ENCODE measurements at places on chromosomes 6 and 20. TPM values are rescaled to one million over a fixed set of nuclear protein-coding genes. Genes with fewer than 3 reads are reported as not detected.

DNA sequence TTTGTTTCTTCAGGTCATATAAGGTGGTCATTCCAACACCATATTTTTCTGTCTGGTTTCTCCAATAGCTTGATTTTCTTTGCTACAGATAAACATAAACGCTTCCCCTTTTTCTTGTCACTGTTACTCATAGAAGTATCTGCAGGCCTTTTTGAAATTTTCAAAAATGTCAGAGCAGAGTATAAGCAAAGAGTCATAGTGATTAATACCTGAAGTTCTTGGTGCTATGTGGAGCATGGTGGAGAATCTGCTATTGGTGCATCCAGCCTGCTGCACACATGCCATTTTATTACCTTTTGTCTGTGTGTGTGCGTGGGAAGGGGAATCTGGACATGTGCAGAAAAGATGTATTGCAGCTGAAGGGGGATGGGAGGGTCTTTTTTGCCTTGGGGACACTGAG lies 19.7 kb downstream of the STX11 start:
- H3K4me3 ChIP-seq = no peak overlapping the region
- no peaks in the 10 kb centered on the region for H3K4me1 ChIP-seq
- no peaks in the 10 kb centered on the region for H3K36me3 ChIP-seq
- no peak overlapping the region for H3K27ac ChIP-seq

DNA sequence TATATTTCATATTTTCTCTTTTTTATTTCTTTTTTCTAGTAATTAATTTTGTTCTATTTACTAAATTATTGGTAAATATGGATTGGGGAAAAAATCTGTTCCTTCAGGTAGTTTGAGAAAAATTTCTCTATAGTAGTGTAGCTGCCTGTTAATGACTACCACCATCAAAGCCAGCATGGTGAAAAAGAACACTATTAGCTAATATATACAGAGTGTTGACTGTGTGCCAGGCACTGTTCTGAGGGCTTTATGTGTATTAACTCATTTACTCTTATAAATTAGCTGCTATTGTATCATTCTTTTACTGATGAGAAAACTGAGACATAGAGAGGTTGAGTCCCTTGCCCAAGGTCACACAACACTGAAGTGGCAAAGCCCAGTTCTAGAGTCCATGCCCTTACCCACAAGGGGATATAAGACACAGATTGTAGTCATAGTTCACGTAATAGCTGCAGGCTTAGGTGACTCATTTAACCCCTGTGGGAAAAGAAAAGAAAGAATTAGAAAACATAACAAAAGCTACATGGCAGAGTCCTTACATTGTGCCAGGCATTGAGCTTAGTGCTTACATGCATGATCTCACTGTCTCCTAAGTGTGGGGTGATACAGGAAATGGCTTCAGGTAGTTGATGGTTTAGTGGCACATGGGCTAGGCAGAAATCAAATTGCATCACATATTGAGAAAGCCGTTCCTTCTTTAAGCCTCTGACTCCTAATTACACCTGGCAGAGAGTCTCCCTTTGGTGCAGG lies 12.2 kb upstream of the AKIRIN2 start:
- no peaks in the 10 kb centered on the region for H3K36me3 ChIP-seq
- H3K27me3 ChIP-seq = no peaks in the 10 kb centered on the region
- H3K4me1 ChIP-seq = no peaks in the 10 kb centered on the region

DNA sequence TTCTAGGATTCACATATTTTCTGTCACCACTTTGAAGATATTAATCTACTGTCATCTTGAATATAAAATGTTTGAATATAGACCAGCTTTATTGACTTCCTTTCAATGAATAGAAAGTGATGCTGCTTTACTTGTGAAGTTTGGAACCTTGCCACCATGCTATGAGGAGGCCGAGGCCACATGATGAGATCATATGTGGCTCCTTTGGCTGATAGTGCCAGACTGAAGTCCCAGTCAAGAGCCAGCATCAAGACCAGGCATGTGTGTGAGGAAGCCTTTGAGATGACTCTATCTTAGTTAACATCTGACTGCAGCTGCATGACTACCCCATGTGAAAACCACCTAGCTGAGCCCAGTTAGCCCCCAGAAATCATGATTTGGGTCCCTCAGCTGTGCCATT lies 169.5 kb downstream of the OTOR start:
- no peaks in the 10 kb centered on the region for H3K4me1 ChIP-seq
- H3K27ac ChIP-seq = no peak overlapping the region
- H3K27me3 ChIP-seq = no peaks in the 10 kb centered on the region
- DNase-seq = no peak
- no peak overlapping the region for H3K4me3 ChIP-seq

GRCh38 chr20:39108746-39109145 lies 146.6 kb downstream of the DHX35 start:
- H3K27ac ChIP-seq = no peak overlapping the region
- no peak overlapping the region for H3K4me3 ChIP-seq
- H3K27me3 ChIP-seq = peaks cover 3% of the 10 kb centered on the region
- DNase-seq = no peak
- H3K36me3 ChIP-seq = no peaks in the 10 kb centered on the region
- no peaks in the 10 kb centered on the region for H3K4me1 ChIP-seq

DNA sequence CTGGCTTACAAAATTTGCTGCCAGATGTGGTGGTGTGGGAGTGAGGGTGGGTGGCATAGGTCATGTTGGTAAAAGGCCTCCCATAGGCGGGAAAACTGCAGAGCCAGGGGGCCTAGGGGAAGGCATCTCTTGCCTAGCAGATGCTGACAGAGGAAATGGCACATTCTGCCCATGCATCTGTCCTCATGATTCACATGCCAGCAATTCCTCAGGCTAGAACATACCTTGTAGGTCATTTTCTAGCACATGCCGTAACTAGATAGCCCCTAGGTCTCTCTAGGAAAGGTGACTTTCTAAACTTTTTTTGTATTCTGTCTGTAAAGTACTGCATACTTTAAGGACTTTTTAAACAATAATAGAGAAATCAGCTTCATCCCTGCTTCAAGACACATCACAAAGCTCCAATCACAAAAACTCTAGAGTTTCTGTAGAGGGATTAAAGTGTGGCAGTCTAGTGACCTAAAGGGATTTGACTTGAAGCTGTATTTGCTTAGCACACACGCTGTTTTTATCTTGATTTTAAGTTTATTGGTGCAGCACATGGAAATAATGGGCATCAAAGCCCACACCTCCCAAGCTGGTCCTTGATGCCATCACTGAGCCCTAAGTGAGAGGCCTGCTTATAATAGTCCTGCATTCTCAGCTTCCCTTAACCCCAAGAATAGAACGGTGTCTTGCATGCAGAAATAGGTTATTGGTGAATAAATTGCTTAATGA lies 55.2 kb downstream of the ANKEF1 start:
- no peaks in the 10 kb centered on the region for H3K36me3 ChIP-seq
- H3K4me3 ChIP-seq = no peak overlapping the region
- no peaks in the 10 kb centered on the region for H3K27me3 ChIP-seq
- H3K27ac ChIP-seq = no peak overlapping the region
- no peaks in the 10 kb centered on the region for H3K4me1 ChIP-seq

Gene BPI
- not detected for polyA plus RNA-seq

GRCh38 chr20:34096699-34097444 lies 15.2 kb downstream of the EIF2S2 start:
- H3K27me3 ChIP-seq = no peaks in the 10 kb centered on the region
- no peak overlapping the region for H3K27ac ChIP-seq
- peaks cover 59% of the 10 kb centered on the region for H3K36me3 ChIP-seq

DNA sequence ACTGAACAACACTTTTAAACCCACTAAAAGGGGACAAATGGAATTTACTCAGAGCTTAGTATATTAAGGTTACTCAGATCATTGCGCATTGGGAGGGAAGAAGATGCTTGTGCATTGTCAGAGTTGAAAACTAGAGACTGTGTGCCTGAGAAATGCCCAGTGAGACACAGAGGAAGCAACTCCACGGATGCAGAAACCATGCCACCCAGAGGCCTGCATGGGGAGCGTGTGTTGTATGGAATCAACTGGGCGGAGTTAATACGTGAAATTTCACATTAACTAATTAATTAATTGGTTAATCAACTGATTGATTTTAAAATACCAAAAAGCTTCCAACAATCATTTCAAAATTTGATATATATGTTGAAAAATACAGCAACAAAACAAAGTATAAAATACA lies 391.6 kb downstream of the PLCB1 start:
- no peak for DNase-seq
- no peaks in the 10 kb centered on the region for H3K27me3 ChIP-seq
- H3K4me3 ChIP-seq = no peak overlapping the region
- no peaks in the 10 kb centered on the region for H3K4me1 ChIP-seq

- H3K4me3 ChIP-seq = no peak overlapping the region
- peaks cover 2% of the 10 kb centered on the region for H3K4me1 ChIP-seq
- H3K27me3 ChIP-seq = no peaks in the 10 kb centered on the region
- DNase-seq = no peak
- no peaks in the 10 kb centered on the region for H3K36me3 ChIP-seq
Observed at GRCh38 chr20:63693733-63694583, 2.5 kb upstream of the TNFRSF6B start.

- H3K4me1 ChIP-seq = no peaks in the 10 kb centered on the region
- H3K36me3 ChIP-seq = no peaks in the 10 kb centered on the region
- DNase-seq = no peak
- H3K27ac ChIP-seq = no peak overlapping the region
- no peaks in the 10 kb centered on the region for H3K27me3 ChIP-seq
Observed at GRCh38 chr20:3738111-3739053, 5.9 kb downstream of the HSPA12B start.

Gene RIPOR3
- polyA plus RNA-seq = 4.6 TPM

Gene BANF2
- polyA plus RNA-seq = not detected

DNA sequence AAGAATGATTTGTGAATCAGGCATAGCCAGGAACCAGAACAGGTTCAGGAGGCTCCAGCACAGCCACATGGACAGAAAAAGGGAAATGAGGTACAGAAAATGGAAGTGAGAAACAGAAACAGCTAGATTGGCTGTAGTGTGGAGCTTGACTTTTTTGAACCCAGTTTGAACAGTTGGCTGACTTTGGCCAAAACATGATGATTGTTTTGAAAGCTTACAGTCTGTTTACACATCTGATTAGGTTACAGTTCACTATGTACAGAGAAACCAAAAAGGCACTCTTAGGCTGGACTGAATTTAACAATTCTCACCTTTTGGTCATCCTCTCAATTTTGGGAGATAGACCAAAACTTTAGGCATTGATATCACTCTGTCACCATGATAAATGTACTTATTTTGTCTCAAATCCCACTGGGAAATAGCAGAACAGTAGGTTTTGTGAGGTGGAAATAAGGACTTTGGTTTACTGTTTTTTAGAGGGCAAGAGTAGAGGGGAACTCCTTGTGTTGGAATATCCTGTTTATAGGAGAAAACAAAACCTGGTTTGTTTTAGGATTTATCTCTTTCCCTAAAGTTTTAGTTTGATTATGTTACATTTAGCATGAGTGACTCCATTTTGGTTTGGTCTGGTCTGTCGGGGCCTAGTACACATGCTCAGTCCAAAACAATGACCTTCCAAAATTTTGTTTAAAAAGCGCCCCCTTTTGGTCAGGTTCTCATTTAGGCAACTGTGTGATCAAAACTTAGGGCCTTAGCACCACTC lies 123.1 kb downstream of the OLIG3 start:
- no peaks in the 10 kb centered on the region for H3K27me3 ChIP-seq
- H3K4me1 ChIP-seq = no peaks in the 10 kb centered on the region
- no peak overlapping the region for H3K27ac ChIP-seq
- no peaks in the 10 kb centered on the region for H3K36me3 ChIP-seq
- H3K4me3 ChIP-seq = no peak overlapping the region

Gene PDE10A
- polyA plus RNA-seq = 0.22 TPM

Gene ANKRD66
- not detected for polyA plus RNA-seq

DNA sequence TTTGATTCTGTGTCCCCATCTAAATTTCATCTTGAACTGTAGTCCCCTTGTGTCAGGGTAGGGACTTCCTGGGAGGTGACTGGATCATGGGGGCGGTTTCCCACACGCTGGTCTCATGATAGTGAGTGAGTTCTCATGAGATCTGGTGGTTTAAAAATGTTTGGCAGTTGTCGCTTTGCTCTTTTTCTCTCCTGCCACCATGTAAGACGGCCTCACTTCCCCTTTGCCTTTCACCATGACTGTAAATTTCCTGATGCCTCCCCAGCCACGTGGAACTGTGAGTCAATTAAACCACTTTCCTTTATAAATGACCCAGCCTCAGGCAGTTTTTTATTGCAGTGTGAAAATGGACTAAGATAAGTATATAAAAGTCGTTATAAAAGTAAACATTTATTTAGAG lies 80.5 kb upstream of the SGK1 start:
- no peak overlapping the region for H3K4me3 ChIP-seq
- H3K4me1 ChIP-seq = no peaks in the 10 kb centered on the region
- no peaks in the 10 kb centered on the region for H3K36me3 ChIP-seq
- H3K27me3 ChIP-seq = no peaks in the 10 kb centered on the region

Gene BCAS1
- 52.9 TPM for polyA plus RNA-seq

DNA sequence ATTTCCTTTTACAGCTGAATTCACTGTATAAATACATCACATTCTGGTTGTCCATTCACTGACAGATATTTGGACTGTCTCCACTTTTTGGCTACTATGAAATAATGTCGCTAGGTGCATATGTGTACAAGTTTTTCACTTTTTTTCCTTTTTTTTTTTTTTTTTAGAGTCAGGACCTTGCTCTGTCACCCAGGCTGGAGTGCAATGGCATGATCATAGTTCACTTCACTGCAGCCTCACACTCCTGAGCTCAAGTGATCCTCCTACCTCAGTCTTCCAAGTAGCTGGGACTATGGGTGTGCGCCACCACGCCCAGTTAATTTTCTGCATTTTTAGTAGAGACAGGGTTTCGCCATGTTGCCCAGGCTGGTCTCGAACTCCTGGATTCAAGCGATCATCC lies 13.3 kb downstream of the CSNK2A1 start:
- H3K27ac ChIP-seq = no peak overlapping the region
- H3K36me3 ChIP-seq = peaks cover 26% of the 10 kb centered on the region
- H3K4me3 ChIP-seq = no peak overlapping the region

Gene ZBTB22
- 17.2 TPM for polyA plus RNA-seq

Gene BTBD3
- 6.9 TPM for polyA plus RNA-seq

Gene MLIP
- polyA plus RNA-seq = 3.6 TPM

DNA sequence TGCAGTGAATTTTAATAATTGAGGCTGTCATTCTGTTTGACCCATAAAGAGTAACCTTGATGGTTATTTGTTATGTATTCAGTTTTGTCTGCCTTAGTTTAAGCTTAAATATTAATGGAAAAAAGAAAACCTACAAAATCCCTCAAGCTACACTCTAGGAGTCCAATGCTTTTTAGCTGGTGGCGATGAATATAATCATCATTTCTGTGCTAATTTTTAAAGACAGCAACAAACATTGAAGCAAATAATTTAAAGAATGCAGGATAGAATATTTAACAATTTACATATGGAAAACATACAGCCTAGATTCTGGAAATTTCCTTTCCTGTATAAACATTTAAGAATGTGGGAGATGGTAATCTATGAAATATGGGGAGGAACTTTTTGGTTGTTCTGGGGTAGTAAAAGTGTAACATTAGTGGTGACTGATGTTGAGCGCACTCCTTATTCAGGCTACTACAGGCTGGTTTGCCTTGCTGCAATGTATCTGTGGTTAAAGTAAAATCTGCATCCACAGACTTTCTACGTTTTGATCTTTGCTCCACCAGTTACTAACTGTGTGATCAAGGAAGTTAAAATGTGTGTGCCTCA lies 287.9 kb upstream of the DEFB112 start:
- no peak for DNase-seq
- no peaks in the 10 kb centered on the region for H3K27me3 ChIP-seq
- no peak overlapping the region for H3K27ac ChIP-seq
- H3K4me1 ChIP-seq = no peaks in the 10 kb centered on the region
- H3K36me3 ChIP-seq = no peaks in the 10 kb centered on the region
- no peak overlapping the region for H3K4me3 ChIP-seq

Measured in small intestine (tissue), 16 donors.